Right lobe of liver (tissue), 6 donors: ENCODE measurements at places on chromosomes 4 and X. TPM values are rescaled to one million over a fixed set of nuclear protein-coding genes. Genes with fewer than 3 reads are reported as not detected.

CT45A5 gene
- not detected for total RNA-seq

DNA sequence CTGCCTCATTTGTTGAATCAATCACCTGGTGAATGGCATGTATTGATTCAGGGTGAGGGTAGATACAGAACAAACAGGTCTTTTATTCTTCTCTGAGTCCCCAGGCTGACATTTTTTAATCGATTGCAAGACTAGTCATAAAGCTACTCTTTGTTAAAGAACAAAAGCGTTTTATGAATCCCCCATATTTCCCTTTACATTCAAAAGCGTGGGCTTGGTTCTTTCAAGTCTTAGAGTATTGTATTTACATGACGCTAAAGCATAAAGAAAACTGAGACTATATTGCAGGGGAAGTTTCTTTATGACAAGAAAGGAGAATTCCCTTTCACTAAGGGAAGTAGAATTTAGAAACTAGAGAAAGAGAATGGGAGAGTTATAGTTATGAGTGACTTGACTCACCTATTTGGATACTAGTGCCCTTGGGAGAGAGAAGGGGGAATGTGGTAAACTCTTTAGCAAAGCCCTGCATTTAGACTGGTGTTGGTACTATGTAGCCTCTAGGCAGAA lies 69.3 kb upstream of the PDE5A start:
- DNase-seq = no peak

DNA sequence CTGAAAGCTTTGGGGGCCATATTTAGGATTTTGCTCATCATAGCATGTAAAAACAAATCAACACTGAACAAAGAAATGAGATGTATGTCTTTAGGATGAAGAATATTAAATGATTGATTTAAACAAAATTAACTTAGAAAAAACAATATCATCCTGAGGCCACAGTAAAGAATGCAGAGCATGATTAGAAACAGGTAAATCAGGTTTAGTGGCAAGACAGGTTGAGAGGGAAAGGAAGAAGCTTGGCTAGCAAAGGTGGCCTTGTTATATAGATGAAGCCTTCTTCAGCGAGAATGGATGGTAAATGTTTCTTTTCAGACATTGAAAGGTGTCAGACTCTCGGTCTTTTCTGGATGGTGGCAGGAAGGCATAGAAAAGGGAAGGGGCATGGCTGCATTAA lies 11.9 kb upstream of the MAGEB16 start:
- DNase-seq = no peak

DNA sequence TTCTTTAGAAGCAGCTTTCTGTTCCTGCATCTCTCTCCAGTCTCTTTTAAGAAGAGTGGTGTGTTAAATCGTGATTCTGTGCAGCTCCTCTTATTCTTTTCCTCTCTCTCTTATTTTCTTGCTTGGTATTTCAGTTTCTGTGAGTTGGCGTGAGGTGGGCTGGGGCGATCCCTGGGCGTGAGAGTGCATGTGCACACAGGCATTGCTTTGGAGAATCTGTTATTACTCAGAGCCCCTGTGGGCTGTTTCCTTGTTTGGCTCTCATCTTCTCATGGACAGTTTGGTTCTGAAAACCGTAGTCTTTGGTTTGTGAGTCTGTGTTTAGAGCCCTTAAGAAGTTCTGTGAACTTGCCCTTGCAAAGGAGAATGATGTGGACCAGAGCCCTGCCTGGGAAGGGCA lies 97.2 kb upstream of the CLNK start:
- no peak for DNase-seq

DNA sequence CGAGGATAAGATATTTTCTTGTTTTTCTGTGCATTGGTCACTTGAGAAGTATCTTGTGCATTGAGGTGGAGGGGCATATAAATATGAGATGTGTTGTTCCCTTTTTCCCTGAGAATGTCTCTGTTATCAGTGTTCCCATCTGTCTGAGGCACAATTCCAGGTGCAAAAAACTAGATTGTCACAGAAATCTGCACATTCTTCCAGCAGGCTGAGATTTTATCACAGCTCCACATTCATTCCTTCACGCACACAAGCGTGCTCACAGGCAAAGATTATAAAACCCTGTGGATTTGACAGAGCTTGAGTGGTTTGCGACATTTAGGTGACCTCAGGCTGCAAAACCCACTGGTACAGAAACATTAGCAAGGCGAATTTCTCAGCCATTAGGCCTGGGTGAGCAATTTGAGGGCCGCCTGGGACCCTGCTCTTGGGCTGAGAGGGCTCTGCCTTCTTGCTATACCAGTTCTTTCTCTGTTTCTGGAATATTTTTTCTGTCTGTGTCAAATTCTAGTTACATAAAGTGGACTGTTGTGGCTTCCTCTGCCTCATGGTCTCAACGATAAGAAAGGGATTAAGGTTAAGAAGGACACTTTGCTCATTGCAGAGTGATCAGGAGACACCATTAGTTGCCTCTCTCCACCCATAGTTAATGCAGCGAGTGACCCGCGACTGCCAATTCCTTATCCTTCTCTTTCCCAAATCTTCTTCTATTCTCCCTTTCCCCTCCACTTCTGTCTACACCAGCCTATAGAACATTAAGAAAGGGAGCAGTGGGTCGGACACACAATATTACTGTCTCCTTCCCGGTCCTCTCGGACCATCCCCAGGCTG lies 86.7 kb upstream of the C1QTNF7 start:
- no peak for DNase-seq
